ENCODE measurements at places on chromosomes 4 and X.

DNA sequence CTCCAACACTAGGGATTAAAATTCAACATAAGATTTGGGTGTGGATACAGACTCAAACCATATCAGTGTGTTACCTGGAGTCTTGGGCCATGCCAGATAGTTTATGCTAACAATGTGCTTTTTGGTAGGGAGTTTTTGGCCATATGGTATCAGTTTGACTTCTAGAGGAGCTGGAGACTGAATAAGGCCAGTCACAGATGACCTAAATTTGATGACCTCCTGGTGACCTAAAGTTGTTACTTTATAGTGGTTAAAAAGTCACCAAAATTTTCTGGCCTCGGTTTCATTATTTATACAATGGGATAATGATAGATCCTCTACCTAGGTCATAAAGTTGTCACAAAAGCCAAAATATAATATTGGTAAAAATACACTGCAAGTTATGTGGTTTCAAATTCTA, 877.1 kb downstream of the RAPGEF2 start:
- no peak for DNase-seq

DNA sequence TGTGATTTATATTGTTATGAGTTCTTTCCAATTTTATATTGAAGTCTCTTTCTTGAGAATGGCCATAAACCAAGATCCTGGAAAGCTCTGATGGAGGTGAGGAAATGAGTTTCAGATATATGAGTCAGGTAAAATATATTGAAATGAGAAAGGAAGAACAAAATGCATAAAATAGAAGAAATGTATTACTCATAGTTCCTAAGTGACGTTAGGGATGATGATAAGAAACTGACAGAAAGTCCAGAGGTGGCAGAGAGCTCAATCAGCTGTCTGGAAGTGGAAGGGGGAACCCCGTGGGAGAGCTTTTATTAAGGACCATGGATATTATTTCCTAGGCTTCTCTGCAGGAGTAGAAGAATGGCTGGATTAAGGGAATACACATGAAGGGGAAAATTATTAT, 24.6 kb downstream of the UGT2B7 start:
- DNase-seq: no peak

- no peak for DNase-seq
These were observed 495.9 kb downstream of the SPRY1 start for GRCh38 chr4:123892368-123892976.

- DNase-seq: no peak
These were observed 55.4 kb upstream of the GPR78 start for GRCh38 chr4:8524595-8525382.

- DNase-seq: no peak
These were observed 10.3 kb downstream of the GUCY1B1 start for GRCh38 chr4:155769090-155769489.

DNA sequence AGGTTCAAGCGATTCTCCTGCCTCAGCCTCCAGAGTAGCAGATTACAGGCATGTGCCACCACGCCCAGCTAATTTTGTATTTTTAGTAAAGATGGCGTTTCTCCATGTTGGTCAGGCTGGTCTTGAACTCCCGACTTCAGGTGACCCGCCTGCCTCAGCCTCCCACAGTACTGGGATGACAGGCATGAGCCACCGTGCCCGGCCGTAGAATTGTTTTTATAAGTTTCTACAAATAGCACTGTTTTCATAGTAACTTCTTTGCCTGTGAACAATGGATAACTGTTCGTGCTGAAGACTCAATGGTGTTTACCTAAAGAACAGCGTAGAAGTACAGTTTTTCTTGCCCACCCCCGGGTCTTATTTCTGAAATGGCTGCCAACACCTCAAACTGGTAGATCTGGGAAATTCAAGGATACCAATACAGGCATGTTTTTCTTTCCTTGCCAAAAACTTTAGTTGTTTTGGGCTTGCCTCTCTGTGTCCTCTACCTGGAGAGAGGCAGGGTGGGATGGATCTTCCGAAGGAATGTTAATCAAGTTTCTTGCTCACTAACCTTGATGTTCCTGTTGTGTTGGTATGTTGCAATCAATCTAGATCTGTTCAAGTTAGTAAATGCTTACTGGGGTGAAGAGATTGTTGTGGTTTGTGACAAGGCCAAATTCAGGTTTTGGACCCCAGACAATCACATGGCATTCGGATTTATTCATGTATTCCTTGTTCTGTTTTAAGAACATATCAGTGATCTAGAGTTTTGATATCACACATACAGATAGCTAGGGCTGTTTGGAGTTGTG, 2.8 kb upstream of the RUFY3 start:
- DNase-seq: no peak

DNA sequence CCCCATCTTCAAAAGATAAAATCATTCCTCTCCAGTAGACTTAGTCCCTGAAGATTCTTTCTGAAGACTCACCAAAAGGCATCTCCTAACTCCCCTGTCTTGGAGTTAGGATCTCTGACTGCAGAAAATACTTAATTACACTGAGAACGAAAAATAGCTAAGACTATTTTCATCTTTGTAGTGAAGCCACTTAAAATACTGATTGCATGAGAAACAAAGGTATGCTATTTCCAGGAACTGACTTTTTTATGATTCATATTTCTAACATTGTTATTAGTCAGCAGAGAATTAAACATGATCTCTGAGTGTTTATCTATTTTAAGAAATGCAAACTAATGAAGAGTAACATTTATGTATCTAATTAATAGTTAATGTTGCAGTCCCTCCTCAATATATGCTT, 71.8 kb upstream of the NR3C2 start:
- DNase-seq: no peak

DNA sequence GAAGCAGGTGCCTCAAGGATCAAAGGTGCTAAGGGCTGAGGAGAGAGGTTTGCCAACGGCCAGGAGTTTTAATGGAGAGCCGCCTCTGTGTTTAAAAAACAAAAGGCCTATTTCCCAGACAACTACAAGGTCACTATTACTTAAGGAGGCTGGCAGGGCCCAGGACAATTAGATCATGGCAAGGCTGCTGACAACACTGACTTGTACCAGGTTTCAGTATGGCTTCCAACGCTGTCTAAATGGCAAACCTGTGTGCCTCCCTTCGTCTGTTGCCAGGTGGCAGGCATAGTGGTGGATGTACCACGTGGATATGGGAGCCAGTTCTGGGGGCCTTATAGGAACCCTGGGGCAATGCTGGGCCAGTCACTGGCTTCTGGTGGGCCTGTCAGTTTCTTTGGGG, 41.0 kb downstream of the NSG1 start:
- DNase-seq: no peak

DNA sequence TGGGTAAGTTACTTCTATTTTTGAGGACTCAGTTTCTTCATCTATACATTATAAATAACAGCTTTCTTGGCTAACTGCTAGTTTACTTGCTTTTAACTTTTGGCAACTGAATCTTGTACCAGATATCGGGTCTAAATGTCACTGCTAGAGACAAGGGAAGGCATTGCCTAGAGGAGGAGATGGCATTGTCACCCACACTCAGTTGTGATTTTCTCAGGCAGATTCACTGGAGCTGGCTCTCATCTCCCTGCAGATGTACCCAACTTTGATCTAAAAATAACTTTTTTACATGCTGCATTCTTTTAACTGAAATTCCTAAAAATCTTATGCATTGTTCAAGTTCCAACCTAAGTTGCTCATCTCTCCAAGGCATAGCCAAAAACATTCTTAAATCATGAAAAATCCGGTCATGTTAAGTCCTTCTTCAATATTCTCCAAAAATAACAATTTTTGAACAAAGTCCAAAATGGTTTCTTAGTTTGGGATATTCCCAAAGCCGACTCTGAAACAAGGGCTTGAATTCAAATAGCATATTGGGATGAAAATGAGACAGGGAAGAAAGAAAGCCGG, 469.0 kb upstream of the BOD1L1 start:
- no peak for DNase-seq

Data from RPMI8226 (cell line).